T-helper 2 cell (primary cell): ENCODE measurements at places on chromosomes 16 and 17.

DNA sequence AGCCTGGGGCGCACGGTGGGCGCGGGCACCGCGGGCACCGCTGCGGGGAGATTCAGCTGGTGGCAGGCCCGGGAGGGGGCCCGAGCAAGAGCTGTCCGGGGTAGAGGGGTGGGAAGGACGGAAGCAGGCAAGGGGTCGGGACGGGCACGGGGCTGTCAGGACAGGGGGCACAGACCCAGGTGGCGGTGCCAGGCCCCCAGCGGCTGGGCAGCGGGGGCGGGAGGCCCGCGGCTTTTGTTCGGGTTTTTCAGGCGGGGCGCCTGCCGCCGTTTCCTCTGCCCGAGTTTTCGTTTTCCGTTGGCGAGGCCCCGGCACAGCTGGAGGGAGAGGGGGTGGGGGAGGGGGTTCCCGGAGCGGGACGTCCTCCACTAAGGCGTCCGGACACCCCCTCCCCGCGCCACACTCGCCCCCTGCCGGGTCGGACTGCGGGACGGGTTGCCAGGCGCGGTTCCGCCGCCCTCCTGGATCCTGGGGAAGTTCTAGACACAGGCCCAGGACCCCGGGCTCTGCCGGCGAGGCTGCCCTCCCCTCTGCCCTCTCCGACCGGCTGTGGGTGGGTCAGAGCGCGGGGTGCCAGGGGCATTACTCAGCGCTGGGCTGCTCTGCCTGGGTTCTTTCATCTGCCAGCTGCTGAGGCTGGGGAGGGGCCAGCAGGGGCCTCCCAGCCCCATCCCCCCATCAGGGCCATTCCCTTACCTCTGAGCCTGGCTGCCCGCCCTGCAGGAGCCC, 543 bp downstream of the ARHGAP23 start:
- no peak for DNase-seq

GRCh38 chr16:55478827-55479429, at the start of gene MMP2:
Gene MMP2 (plus strand): TSS chr16:55479198. CDS start chr16:55479480, 282 bp downstream.
- no peak for DNase-seq

DNA sequence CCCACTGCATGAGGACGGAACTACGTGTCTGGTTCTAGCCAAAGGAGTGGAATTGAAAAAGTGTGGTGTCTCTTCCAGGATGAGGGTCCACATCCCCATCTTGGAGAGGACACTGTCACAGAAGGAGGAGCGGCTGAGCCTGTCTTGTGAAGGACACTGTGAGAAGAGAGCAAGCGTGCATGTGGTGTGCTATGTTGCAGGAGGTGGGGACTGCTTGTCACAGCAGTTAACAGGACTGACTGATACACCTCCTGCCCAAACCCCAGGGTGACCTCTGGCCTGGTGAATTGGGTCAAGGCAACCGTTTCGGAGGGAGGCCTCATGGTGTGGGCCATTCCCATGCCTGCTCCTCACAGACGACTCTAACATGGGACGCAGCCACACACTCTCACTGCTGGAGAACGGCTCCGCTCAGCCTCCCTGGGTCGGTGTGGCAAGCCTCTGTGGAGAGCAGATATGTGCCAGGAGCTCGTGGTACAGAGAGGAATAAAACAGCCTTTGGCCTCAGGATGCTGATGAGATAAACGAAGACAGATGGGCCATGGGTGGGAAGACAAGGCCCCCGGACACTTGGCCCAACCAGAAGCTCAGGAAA, 56.4 kb upstream of the RBFOX3 start:
- DNase-seq = no peak

- no peak for DNase-seq
These were observed 12.1 kb upstream of the CBX8 start for GRCh38 chr17:79808763-79809529.

GRCh38 chr16:87202346-87202745, 114.8 kb downstream of the C16orf95 start:
- no peak for DNase-seq

- no peak for DNase-seq
These were observed 41.1 kb downstream of the CFAP20 start for GRCh38 chr16:58088091-58088490.

DNA sequence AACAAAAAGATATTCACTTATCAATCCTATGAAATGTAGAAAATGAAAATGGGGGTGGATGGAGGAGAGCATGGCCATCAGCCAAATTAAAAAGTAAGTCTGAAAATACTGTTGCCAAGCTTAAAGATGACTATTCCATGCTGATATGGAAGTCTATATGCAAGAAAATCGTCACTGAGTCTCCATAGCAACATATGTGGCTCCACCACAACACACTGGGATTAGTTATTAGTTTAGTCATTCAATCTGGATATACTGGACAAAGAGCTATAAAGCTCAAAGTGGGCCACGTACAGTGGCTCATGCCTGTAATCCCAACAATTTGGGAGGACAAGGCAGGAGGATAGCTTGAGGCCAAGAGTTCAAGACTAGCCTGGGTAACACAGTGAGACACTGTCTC, 24.7 kb upstream of the PSMD7 start:
- DNase-seq = no peak

GRCh38 chr17:20092973-20093626, 83.9 kb downstream of the SPECC1 start:
- DNase-seq = no peak

DNA sequence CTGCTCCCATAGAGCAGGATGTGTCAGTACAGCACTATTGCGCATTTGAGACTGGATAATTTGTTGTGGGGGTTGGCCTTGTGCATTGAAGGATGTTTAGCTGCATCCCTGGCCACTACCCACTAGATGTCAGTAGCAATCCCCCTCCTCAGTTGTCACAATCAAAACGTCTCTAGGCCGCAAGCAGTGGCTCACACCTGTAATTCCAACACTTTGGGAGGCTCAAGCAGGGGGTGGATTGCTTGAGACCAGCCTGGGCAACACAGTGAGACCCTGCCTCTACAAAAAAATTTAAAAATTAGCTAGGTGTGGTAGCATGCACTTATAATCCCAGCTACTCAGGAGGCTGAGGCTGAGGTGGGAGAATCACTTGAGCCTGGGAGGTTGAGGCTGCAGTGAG, 48.4 kb downstream of the CENPV start:
- DNase-seq = no peak

DNA sequence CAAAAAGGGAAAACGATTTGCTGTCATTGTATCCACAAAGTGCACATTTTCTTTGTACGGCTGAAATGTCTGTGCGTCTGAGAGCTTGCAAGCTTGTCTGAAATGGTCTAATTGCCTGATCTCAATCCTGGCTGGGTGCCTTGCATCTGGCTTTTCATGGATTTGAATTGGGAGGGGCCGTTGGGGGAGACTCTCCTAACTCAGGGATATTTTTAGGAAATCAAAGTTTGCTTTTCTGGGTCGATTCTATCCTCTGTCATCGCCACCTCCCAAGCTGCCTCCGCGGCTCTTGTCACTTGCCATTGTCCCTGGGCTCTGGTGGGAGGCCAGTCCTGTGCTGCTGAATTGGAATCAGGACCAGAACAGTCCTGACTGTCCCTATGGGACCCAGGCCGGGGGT, 33.3 kb upstream of the MGAT5B start:
- DNase-seq = no peak

- no peak for DNase-seq
These were observed 2.4 kb upstream of the MT1B start for GRCh38 chr16:56649271-56649670.

DNA sequence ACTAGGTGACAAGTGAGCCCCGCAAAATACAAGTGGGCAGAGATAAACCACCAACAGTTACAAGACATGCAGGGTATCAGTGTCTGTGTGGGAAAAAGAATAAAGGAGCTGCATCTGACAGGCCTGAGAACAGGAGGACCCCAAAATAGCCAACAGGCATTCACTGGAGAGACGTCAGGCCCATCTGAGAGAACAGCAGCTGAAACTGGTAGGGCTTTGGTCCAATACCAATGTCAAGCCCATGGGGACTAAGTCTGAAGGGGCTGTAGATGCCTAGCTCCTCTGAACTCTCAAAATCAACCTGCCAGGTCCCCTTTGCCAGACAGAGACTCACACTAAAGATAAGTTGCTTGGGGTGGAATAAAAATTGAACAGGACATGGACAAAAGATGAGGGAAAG, 30.5 kb upstream of the TANC2 start:
- DNase-seq = no peak

GRCh38 chr17:34306466-34306865, 12.8 kb upstream of the CCL8 start:
- DNase-seq = no peak

DNA sequence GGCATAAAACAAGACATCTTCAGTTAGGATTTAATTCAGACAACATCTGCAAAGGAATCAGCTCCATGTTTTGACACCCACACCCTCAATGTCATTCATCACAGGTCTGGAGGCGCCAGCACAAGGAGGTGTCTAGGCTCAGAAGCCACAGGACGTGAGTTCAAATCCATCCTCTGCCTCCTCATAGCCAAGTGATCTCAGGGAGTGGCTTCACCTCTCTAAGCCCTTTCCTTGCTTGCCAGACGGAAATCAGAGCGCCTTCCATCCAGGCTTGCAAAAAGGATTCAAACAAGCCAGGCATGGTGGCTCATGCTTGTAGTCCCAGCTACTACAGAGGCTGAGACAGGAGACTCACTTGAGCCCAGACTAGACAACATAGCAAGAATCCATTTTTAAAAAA, 84.6 kb downstream of the GSG1L start:
- no peak for DNase-seq

DNA sequence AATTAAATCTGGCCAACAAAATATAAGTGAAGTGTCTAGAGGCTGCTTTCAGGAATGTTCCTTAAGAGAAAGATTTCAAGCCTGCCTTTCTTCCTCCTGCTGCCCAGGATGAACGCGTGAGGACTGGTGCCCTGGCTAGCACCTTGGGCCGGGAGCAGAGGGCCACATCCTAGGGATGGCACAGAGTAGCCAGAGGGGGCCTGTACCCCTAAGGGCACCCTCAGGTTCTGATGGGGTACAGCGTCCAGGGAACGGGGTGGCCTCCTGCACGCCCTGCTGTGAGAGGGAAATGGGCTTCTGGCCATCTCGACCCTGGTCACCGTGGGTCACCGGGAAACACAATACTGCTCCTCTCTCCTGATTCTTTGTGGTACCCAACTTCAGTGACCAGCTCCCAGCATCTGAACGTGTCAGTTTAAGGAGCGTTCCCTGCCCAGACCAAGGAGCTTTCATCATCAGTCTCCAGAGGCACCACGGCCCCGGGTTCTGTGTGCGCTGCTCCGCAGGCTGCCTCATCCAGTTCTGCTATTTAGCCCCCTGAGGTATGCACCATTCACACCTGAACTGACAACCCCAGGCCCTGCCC, 40.3 kb downstream of the MAP1LC3B start:
- DNase-seq = no peak

- DNase-seq = no peak
These were observed 33.1 kb upstream of the ST6GALNAC1 start for GRCh38 chr17:76676629-76677028.

GRCh38 chr16:79618041-79618691, 17.6 kb upstream of the MAF start:
- DNase-seq = no peak

- no peak for DNase-seq
These were observed 58.3 kb downstream of the PLD6 start for GRCh38 chr17:17147821-17148220.

DNA sequence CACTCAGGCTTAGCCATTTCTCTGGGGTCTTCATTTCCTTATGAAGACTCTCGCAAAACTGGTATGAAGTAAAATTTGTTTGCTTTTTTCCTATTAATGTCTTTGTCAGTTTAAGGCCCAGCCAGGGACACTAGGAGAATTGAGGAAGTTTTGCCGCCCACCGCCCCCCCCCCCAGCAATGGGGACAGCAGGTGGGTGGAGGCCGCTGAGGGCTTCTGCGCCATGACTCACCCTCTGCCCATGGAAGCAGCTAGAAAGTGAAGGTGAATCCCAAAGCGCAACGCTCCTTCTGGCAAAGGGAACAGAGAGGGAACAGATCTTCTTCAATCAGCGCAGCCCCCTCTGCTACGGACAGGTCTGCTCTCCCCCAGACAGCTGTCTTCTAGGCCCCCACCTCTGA, 49.7 kb downstream of the MARF1 start:
- DNase-seq = no peak

DNA sequence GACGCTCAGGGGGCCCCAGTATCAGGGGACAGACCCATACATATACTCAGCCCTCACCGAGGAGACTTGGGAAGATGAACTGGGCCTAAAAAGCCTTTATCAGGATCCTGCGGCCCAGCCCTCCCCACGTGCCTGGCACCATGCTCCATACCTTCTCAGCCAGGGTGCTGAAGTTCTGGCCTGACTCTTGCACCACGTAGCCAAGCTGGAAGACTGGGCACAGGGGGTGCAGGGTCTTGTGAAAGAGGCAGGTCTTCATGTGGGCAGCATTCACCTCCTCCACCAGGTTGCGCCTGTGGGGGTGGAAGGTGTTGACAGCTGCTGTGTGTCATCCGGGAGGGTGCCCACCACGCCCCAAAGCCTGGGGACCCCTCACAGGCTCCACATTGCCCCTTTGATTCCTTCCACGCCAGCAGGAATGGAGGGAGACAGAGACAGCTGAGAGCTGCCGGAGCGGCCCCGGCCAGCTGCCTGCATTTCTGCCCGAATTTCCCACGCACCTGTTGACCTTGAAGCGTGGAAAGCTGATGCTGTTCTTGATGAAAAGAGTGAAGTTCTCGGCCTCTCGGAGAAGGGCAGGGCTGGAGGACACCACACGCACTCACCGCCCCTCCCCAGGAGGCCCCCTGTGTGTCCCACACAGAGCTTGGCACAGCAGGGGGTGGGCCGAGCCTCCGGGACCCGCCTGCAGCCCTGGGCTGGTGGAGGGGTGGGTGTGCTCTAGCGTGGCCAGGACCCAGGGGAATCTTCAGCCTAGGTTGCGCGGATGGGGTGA, 10.4 kb upstream of the CAMKK1 start:
- no peak for DNase-seq

DNA sequence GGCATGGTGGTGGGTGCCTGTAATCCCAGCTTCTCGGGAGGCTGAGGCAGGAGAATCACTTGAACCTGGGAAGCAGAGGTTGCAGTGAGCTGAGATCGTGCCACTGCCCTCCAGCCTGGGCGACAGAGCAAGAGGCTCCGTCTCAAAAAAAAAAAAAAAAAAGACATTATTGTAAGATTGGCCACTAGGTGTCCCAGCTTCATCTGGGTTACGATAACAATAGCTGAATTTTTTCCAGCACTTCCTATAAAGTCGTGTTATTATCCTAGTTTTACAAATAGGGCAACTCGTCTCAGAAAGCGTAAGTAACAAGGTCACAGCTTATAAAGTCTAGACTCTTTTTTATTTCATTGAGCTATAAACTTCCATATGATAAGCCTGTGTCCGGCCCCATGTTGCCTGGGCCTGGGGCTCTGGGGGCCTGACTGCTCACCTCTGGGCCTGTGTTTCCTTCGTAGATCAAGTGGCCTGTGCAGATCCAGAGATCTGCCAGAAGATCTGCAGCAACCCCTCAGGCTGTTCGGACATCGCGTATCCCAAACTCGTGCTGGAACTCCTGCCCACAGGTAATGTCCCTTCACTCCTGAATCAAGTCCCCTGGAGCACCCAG, 60.5 kb downstream of the SLC5A11 start:
- DNase-seq = no peak

GRCh38 chr17:72434581-72434980, 313.8 kb downstream of the SOX9 start:
- DNase-seq = no peak

GRCh38 chr17:27622986-27623385, 8.0 kb upstream of the LGALS9 start:
- no peak for DNase-seq
